GM12864 (cell line): ENCODE measurements at places on chromosomes 6 and 20.

GRCh38 chr6:89117211-89118108, at the start of gene SRSF12:
Gene SRSF12 (minus strand): TSS chr6:89118071. CDS start chr6:89117887, 184 bp downstream.
- DNase-seq = no peak

- DNase-seq = no peak
These were observed 69.0 kb downstream of the CEP57L1 start for GRCh38 chr6:109164331-109164730.

- no peak for DNase-seq
These were observed 10.7 kb upstream of the STMND1 start for GRCh38 chr6:17091122-17091521.

GRCh38 chr6:12291839-12292604, 1.9 kb downstream of the EDN1 start:
- no peak for DNase-seq

- DNase-seq = no peak
These were observed 71.1 kb downstream of the LAMA4 start for GRCh38 chr6:112183271-112183671.

- no peak for DNase-seq
These were observed 275.2 kb downstream of the PKHD1 start for GRCh38 chr6:51812231-51812630.

GRCh38 chr6:75752365-75752764, 3.3 kb downstream of the MYO6 start:
- no peak for DNase-seq

GRCh38 chr6:138571181-138571580, 71.9 kb upstream of the NHSL1 start:
- DNase-seq = no peak

- DNase-seq = no peak
These were observed at the start of gene C20orf204 for GRCh38 chr20:64035933-64036345. Gene C20orf204 (plus strand): TSS chr20:64036182. CDS start chr20:64036324, 142 bp downstream.

GRCh38 chr6:98416027-98416426, 418.3 kb upstream of the POU3F2 start:
- no peak for DNase-seq

DNA sequence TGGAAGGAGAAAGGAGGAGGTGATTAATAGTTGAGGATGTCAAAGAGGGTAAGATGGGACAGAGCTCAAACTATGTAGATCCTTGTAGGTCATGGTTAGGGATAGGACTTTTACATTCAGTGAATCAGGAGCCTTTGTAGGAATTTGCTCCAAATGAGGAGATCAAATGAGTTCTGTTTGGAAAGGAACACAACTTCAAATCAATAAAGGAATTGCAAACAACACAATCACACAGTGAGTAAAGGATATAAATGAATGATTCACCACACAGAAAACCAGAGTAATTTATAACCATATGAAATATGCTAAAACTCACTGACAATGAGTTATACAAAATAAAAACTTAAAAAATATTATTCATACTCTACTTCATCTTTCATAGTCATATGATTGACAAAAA, 480.8 kb upstream of the EPHA7 start:
- no peak for DNase-seq

DNA sequence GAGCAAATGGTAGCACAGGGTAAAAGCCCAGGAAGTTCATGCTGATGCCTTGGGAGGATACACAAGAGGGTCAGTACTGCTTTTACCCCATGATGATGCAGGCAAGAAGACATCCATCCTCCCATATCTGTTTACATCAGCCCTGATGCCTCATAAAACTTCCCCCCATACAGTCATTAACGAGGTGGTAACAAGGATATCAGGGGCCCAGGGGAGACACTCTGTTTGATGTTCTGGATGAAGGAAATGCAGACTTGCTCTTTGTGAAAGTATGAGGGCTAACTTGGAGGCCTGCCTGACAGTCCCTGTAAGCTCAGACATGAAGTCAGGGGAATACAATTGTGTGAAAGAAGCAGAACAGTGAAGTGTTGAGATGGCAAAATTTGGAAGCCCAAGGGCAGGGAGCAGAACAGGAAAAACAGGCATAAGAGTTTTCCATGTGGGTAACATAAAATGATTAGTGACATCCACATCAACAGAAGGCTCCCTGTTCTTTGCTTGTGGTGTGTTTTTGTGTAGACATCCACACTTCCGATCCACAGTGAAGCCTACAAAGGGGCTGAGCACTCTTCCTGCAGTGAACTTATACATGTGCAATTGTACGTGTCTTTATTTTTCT, 813.4 kb downstream of the MAFB start:
- DNase-seq = no peak

DNA sequence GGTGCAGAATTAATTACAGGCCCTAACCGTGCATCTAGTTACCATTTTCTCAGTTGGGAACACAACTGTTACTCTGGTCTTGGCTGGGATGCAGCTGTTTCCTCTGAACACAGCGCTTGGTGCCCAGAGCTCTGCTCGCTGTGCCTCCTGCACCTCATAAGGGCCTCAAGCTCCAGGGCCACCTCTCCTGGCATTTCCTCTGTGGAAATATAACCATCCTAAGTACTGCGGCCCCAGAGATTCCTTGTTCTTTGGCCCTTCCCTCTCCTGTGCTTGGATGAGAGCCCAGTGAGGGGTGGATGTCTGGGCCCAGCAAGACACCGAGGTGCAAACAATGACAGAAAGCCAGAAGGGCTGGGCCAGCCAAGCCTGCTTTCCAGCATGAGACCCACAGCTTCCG, 169.9 kb upstream of the CST7 start:
- no peak for DNase-seq

DNA sequence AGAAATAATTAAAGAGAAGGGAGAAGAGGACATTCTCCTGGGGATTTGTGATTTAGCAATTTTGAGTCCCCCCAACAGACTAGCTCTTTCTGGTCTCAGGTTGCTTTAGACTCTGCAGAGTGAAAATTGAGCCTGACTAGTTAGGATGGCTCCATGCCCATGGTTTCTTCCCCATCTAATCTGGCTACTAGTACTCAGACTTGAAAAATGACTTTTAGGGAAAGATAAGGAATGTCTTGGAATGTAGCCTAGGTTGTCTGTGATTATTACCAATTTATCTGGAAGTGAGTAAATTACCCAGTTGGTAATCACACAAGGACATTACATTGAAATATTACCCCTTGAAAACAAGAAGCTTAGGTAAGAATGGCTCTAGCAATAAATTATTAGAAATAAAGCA, 4.2 kb downstream of the BEND6 start:
- no peak for DNase-seq

GRCh38 chr6:160327981-160328380, 20.2 kb upstream of the SLC22A3 start:
- DNase-seq = no peak

DNA sequence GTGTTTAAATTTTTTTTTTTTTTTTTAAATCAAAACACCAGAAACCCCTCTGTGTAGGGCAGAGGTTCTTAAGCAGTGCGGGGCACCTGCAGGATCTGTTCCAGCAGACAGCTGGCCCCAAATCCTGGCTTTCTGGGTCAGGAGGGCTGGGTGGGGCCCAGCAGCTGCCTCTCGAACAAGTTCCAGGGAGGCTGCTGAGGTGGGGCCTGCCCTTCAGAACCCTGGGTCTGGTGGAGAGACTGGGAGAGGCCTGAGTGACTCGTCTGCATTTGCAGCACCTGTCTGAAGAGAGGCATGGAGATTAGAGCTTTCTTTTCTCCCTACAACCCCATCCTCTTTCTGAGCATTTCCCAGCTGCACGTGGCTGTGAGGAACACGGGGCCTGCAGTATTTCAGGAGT, 8.4 kb downstream of the PSMG4 start:
- DNase-seq = no peak

GRCh38 chr6:130743175-130743574, 84.0 kb upstream of the SMLR1 start:
- DNase-seq = no peak

DNA sequence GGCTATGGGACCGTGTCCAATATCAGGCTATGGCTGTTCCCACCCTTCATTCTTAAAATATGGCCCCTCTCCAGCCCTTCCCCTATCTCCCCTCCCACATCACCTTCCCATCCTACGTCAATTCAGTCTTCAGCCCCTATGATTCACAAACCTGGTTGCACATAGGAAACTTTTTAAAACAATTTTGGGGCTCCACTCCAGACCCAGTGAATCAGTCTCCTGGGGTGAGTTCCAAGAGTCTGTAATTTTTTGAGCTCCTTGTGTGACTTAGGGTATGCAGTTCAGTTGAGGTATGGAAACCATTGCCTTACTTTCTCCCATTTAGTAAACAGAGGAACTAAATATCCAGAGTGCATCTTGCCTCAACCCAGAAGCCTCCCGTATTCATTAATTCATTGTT, 5.5 kb downstream of the HNF4A start:
- DNase-seq = no peak

GRCh38 chr6:15630202-15630601, 32.6 kb downstream of the DTNBP1 start:
- DNase-seq = no peak

- no peak for DNase-seq
These were observed 314.0 kb upstream of the JAG1 start for GRCh38 chr20:10987651-10988383.

DNA sequence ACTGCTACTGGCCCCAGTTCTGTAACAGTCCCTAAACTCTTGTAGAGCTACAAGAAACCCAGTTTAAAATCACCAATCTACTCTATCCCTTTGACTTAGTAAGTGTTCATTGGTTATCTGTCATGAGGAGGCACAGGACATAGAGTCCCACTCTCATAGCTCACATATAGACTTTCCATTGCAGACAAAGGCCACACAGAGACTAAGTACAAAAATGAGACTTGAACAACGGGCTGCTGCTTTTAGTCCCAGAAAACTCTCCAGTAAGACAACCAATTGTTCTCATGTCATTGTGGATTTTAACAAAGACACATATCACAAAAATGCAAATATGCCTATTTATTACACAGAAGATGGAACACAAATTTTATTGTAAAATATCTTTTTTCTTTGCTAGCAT, 197.4 kb downstream of the PTPRK start:
- DNase-seq = no peak

- no peak for DNase-seq
These were observed 370.4 kb upstream of the HSF2 start for GRCh38 chr6:122028933-122029522.

- DNase-seq = no peak
These were observed 83.0 kb upstream of the FAM184A start for GRCh38 chr6:119161438-119161837.

- no peak for DNase-seq
These were observed 275.0 kb downstream of the CENPW start for GRCh38 chr6:126614642-126615504.

DNA sequence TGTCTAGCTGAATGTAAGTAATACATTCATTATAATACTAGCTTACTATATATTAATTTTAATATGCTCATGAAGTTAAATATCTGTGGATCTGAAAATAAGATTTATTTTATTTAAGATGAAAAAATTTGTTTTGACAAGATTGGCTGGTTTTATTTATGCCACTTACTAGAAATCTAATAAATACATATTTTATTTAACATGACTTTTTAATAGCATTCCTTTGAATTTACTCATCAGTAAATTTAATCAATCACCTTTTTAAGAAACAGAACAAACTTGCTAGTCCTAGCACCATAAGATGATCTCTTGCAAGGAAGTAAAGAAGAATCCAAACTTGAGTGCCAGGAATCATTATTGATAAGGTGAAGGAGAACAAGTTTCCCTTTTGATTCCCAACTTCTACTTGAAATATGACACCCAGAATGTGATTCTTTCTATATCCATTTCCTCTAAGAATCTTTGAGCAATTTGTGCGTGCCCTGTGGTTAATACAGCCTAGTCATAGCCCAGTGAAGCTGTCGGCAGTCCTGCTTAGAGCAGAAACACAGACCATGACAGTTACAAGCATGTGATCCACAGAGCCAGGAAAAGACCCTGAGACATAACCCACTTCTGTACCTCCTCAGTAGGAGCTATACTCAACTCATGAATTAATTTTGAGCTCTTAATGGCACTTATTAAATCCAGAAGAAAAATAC, 282.3 kb upstream of the QKI start:
- DNase-seq = no peak

DNA sequence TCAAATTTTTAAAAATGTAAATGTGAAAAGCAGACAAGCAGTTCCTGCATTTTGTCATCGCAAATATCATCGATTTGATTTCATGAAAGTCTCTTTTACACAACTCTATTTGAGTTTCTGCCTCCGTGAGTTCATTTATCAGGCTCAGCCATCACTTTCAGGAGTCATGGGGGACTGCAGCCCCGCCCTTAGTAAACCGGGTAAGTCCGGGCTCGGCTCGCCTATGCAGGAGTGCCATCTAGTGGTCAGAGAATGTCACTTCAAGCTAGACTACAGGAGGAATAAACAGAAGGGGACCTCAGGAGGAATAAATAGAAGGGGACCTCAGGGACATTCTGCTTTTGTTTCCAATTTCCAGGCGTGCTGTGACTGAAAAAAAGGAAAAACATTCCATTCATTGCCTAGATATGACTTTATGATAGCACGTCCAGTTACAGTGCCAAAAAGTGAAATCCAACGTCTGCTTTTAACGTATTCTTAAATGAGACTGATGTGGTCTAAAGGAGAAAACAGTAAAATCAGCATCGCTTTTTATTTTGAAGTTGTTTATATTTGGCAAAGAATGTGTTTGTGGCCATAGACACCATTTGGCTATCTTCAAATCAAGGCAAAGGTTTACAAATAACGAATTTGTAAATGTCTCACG, 333.9 kb downstream of the HACE1 start:
- peak; percentile 24 for DNase-seq

DNA sequence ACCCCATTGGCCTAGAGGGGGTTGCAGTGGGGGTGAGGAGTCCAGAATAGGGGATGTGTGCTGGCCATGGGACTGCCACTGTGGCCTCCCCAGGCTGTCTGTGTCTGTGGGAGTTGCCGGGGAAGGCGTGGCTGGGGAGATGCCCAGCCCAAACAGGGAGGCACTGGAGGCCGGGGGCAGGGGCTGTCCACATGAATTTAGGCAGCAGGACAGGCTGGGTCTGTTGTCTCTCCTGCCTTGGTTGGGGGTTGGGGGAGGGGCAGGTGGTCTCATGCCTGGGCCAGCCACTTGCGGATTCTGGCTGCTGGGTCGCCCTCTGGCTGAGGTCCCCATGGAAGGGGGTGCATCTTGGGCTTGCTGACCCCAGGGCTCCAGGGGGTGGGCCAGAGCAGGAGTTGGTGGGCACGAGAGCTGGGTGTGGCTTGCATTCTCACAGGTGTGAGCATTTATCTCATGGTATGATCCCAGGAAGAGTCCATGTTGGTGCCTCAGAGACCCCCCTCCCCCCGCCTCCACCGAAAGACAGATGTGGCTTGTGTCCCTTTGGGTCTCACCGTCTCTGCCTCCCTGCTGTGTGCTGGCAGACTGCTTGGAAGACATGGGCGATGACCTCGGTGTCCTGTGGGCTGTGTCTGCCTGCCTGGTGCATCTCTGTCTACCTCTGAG, 4.0 kb downstream of the SOX18 start:
- DNase-seq = no peak
